ENCODE measurements at places on chromosomes 3 and 15.

DNA sequence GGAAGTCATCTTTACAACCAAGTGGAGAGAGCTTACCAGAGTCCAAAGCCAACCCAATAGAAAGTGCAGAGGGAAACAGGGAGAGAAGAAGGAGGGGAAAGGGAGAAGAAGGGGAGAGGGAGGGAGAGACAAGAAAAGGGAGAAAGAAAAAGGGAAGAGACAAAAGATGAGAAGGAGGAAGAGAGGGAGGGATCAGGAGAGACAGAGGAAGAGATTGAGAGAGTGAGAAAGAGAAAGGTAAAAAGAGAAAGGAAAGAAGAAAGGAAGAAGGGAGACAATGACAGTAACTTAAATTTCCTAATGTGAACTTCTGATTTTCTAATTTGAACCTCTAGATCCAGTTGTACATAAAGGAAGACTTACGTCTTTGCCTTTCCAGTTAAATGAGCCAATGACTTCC lies 20.7 kb upstream of the WNT5A start:
- no peak for DNase-seq

- no peak for DNase-seq
These were observed 36.5 kb downstream of the MGLL start for GRCh38 chr3:127785711-127786265.

GRCh38 chr3:168113848-168114247 lies 18.1 kb upstream of the GOLIM4 start:
- no peak for DNase-seq

DNA sequence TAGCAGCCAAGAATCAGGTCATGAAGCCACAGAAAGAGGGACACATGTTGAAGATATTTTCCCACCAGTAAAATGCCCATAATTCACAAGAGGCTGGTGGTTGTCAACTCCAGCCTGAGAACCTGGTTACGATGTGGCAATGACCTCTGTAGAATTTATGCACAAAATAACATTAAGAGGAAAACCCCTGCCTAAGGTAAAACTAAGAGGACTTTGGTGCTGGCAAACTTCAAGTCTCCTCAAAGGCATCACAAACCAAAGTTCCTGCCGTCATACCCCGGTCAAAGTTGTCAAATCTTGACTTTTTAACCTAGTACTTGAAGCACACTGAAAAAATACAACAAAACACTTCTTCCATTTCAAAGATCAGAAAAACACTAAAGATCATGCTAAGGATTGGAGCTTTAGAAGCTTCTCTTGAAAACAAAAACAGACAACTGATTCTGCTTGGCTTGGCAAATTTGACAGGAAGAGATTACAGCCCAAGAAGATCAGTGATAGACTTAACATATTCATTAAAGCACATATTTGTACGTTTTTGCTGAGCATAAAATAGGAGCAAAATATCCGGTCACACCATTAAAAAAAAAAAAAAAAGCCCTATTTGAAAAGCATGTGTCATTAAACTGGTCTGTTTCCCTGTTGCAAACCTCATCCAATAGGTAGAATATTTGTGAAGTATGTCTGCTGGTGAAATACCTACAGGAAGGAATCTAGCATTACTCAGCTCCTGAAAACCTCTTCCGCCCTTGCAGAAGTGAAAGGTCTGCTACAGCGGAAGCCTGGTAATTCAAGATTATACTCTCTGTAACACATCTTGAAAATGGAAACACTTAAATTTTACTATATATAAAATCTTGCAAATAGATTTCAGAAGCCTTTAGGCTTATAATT lies 22.8 kb downstream of the EIF4E3 start:
- no peak for DNase-seq
